Activated CD4-positive, alpha-beta memory T cell treated with anti-CD3 and anti-CD28 coated beads for 36 hours (primary cell): ENCODE measurements at places on chromosomes 2 and 18. TPM values are rescaled to one million over a fixed set of nuclear protein-coding genes. Genes with fewer than 3 reads are reported as not detected.

The COLEC12 gene
- not detected for total RNA-seq

DNA sequence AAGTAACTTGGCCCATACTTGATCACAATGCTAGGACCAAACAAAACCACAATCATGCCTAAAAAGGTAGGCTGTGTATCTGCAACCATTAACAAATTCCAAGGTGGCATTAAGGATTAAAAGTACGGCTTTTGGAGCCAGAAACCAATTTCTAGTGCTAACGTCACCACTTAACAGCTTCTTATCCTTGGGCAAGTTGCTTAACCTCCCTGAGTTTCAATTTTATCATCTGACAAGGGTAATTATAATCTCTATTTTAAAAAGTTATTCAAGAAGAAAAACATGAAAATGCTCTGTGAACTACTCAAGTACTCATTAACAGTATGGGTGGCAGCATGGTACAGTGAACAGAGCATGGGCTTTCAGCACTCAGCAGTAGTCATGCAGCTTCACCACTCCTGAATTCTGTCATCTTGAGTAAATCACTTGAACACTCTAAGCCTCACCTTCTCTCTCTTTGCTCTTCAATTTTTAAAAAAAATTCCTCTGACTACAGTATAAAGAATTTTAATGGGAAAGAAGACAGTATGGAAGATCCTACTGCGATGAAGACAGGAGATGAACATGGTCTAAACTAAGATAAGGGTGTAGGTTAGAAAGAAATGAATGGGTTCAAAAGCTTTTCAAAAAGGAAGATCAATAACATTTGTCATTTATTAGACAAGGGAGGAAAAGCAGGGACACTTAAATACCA, 69.2 kb downstream of the SS18 start:
- peaks cover 62% of the 10 kb centered on the region for H3K36me3 ChIP-seq
- no peaks in the 10 kb centered on the region for H3K4me1 ChIP-seq
- DNase-seq = no peak
- no peaks in the 10 kb centered on the region for H3K27me3 ChIP-seq

- no peak for DNase-seq
- no peaks in the 10 kb centered on the region for H3K36me3 ChIP-seq
- no peaks in the 10 kb centered on the region for H3K4me1 ChIP-seq
- no peaks in the 10 kb centered on the region for H3K27me3 ChIP-seq
Measured at GRCh38 chr18:44325903-44326635, 354.6 kb upstream of the SETBP1 start.

- H3K4me1 ChIP-seq = peaks cover 15% of the 10 kb centered on the region
- H3K36me3 ChIP-seq = no peaks in the 10 kb centered on the region
- no peak overlapping the region for H3K27ac ChIP-seq
- H3K4me3 ChIP-seq = no peak overlapping the region
- H3K27me3 ChIP-seq = no peaks in the 10 kb centered on the region
Measured at GRCh38 chr2:85834466-85834865, 54.3 kb downstream of the ST3GAL5 start.

- H3K4me1 ChIP-seq = no peaks in the 10 kb centered on the region
- no peaks in the 10 kb centered on the region for H3K36me3 ChIP-seq
- H3K27me3 ChIP-seq = peaks cover 1% of the 10 kb centered on the region
- no peak for DNase-seq
Measured at GRCh38 chr2:84297155-84297554, 161.9 kb downstream of the SUCLG1 start.
